ENCODE measurements at places on chromosomes 5 and 9. TPM values are rescaled to one million over a fixed set of nuclear protein-coding genes. Genes with fewer than 3 reads are reported as not detected.
A peak's percentile ranks its signal among the peaks of the same experiment; 100 is the strongest.

ACOT12 gene
- not detected for total RNA-seq

- DNase-seq, result no peak
Observed at GRCh38 chr9:87588339-87588738, 90.7 kb downstream of the DAPK1 start.

IDNK gene
- 3.4 TPM for total RNA-seq

GRCh38 chr5:1481266-1481958 is 36.2 kb upstream of the SLC6A3 start:
- DNase-seq, result peak; percentile 70

DNA sequence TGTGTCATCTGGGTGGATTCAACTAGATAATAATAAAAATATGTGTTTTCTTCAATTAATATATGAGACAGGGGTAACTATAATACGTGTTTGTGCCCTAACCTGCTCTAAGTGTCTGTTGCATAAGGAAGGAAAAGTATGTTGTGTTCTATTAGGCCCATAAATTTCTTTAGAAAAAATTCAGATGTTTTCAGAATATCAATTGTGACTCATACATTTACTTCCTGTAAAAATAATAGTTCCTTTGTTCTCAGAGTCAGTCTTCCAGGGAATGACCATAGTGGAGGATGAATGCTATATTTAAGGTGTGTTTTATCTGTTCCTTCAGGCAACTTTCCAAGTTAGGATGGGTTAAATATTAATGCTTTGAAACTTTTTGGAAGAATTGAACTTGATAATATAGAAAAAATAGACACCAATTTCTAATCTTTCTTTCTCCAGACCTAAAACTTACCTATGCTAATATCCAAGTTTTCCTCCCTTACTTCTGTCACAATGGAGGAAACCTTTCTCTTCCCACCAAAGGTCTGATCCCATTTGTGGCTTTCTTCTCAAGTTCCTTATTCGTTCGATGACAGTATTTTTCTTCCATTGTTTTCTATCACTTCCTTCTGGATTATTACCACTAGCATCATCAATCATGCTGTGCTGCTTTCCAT is 49.9 kb downstream of the ISL1 start:
- DNase-seq, result no peak

FLT4 gene
- 5.5 TPM for total RNA-seq

PRRC1 gene
- 20.3 TPM for total RNA-seq

- DNase-seq, result no peak
Observed at GRCh38 chr5:91848453-91848852, 465.3 kb upstream of the ARRDC3 start.

NOTCH1 gene
- total RNA-seq, result 18.7 TPM

DNA sequence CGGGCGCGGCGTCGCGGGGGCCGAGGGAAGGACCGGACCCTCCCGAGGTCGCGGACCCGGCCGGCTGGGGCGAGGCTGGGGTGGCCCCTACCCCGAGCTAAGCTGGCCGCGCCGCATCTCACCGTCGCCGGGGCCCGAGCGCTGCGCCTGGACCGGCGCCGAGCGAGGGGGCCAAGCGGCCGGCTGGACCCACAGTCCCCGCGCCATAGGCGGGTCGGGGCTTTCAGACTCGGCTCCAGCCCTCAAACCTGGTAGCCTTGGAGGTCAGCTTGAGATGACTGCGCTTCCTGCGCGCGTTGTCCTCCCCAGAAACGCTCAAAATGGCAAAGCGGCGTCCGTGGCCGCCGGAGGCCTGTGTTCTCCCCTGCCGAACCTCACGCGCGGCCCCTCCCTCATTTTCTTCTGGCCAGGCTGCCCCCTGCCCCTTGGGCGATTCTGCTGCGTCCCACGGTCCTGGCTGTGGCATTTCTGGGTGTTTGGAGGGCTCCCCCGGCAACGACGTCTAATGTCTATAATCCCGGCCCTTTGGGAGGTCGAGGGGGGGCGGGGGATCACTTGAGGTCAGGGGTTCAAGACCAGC is 8.7 kb upstream of the GRIN1 start:
- DNase-seq, result no peak

All from Right ventricle myocardium inferior (tissue), 1 donor.